Frontal cortex (tissue), 4 donors: ENCODE measurements at places on chromosomes 1 and 21.
A peak's percentile ranks its signal among the peaks of the same experiment; 100 is the strongest.

DNA sequence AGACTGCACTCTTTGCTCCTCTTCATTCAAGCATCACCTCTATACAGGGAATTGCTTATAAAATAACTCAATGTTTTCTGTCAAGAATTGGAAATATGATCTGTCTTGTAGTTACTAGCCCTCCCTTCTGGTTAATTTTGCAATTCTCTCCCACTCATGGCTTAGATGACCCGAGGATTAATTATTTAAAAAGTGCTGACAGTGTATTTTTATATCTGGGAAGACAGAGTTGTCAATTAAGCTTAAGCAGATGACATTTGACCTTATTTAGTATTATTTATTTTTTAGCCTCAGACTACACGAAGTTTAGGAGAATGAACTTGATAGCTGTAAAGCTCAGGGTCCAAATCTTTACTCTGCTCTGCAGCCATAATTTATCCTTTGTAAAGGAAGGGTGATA lies 538.5 kb downstream of the NEGR1 start:
- no peak for DNase-seq

- DNase-seq = no peak
Measured at GRCh38 chr1:117681093-117681900, 75.4 kb downstream of the TENT5C start.

DNA sequence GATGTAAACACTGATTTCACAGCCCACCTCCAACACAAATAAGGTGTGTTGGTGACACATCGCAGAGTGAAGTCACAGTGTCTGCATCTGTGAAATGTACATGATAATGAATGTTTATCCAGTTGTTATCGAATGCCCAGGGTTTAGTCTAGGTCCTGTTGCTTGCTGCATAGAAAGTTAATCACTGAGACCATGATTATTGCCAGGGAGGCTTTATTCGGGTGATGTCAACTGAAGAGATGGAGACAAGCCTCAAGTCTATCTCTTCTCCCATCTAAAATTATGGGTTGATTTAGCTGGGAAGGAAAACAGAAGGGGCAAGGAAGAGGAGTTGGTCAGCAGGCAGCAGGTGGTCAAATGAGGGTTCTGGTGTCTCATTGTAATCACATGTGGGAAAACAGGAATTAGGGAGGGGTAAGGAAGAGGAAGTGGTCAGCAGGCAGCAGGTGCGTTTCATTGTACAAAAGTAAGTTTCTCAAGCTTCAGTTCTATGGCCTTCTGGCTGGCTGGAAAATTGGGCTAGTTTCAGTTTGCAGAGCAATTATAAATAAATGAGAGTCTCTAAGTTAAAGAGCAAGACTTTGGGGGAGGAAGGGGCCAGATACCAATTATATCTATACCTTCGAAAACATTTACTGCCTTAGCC lies 146.3 kb upstream of the DNAH14 start:
- no peak for DNase-seq

DNA sequence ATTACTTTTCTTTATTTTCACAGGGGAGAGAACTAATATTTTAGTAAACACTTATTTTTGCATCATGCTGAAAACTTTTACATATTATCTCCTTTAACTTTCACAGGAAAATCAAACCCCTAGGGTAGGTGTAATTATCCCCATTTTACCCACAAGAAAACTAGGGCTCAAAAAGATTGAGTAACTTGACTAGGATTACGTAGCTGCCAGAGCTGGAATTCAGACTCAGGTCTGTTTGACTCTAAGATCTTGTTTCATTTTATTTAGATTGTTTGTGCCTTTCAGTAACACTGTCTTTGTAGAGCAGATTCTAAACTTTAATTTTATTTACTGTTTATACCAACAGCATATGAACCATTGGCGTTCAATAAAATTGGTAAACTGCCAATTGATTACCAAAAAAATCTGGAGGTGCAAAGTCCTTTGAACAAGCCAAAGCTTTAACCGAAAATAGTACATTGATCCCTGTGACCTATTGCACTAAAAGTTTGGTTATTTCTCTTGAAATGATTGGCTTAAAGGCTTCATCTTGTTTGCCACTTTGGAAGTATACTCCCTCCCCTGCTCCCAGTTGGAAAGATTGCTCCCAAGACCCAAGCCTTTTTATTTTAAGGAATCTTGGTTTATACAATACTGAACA lies 71.0 kb upstream of the WDR26 start:
- no peak for DNase-seq

DNA sequence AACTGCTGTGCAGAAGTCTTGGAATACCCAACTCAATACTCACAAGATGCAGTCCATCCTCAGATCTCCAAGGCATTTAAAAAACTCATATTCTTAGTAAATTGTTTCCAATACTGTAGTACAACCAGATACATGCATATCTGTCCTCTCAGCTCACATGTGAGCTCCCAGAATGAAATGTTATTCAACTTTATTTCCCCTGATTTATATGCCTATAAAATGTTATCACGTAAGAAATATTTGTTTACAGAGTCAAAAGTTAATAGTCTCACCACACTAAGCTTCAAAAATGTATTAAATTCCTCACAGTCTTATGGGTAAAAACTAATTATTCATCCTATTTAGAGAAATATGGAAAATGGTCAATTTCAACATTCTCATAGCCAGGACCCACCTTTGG lies 56.6 kb downstream of the LTN1 start:
- DNase-seq = no peak

GRCh38 chr1:20574686-20575540 lies 14.0 kb upstream of the CDA start:
- DNase-seq = no peak

DNA sequence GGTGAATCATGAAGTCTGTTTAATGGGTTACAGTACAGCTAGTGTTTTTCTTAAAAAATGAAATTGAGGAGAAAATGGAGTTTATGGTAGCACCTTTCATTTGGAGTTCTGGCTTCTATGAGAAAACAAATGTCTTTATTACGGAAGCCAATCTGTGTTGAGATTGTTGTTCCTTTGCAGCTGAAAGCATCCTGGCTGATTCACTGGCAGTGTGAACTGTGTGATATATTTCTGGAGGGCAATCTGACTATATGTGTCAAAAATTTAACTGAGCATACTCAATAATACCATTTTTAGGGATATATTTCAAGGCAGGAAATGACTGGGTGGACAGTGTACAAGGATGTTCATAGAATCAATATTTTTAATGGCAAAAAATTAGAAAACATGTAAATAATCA lies 46.6 kb upstream of the LYST start:
- DNase-seq = no peak

- DNase-seq = no peak
Measured at GRCh38 chr1:183512450-183512849, 40.2 kb downstream of the SMG7 start.

DNA sequence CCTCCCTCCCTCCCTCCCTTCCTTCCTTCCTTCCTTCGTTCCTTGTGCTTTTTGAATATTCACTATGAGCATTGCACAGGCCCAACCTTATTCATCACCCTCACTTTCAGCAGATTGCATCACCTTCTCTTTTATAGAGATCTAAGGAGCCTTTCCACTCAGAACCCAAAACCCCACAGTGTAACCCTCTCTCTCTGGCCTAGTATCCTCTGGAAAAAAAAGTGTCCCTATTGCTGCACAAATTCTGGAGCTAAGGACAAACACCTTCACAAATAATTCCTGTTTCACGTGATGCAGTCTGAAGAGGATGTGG lies 25.6 kb downstream of the OR10J5 start:
- DNase-seq = no peak

GRCh38 chr1:197465528-197466327 lies 197.7 kb downstream of the CRB1 start:
- DNase-seq = no peak

GRCh38 chr1:182972231-182972630 lies 19.3 kb upstream of the SHCBP1L start:
- no peak for DNase-seq

GRCh38 chr1:107273515-107273914 lies 132.7 kb downstream of the NTNG1 start:
- no peak for DNase-seq

GRCh38 chr1:226082959-226083301 lies 20.4 kb downstream of the H3-3A start:
- peak; percentile 42 for DNase-seq

- no peak for DNase-seq
Measured at GRCh38 chr21:32184485-32184884, 94.4 kb downstream of the MIS18A start.

GRCh38 chr1:91386109-91386508 lies 18.5 kb downstream of the HFM1 start:
- no peak for DNase-seq

GRCh38 chr1:53617382-53617781 lies 121.6 kb downstream of the GLIS1 start:
- DNase-seq = no peak

- no peak for DNase-seq
Measured at GRCh38 chr1:231233735-231234417, 7.1 kb upstream of the GNPAT start.

GRCh38 chr1:41776891-41777441 lies 141.8 kb downstream of the HIVEP3 start:
- peak; percentile 57 for DNase-seq

- no peak for DNase-seq
Measured at GRCh38 chr1:99441299-99442095, 177.2 kb downstream of the PLPPR4 start.

DNA sequence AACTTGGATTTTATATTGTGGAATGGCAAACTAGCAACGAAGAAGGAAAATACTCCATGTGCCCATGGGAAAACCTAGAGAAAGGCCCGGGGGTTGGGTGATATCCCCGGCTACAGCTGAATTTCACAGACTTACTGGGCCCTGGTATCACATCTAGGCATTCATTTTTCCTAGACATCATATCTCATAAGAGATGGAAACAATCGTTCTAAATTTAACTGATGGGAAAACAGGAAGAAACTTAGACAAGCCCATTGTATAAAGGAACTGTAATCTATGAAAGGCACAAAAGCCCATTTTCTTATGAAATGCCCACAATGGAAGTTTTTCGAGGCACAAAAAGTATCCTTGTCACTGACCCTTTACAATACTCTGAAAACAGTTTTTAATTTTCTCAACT lies 407.9 kb upstream of the LYPLAL1 start:
- DNase-seq = no peak

DNA sequence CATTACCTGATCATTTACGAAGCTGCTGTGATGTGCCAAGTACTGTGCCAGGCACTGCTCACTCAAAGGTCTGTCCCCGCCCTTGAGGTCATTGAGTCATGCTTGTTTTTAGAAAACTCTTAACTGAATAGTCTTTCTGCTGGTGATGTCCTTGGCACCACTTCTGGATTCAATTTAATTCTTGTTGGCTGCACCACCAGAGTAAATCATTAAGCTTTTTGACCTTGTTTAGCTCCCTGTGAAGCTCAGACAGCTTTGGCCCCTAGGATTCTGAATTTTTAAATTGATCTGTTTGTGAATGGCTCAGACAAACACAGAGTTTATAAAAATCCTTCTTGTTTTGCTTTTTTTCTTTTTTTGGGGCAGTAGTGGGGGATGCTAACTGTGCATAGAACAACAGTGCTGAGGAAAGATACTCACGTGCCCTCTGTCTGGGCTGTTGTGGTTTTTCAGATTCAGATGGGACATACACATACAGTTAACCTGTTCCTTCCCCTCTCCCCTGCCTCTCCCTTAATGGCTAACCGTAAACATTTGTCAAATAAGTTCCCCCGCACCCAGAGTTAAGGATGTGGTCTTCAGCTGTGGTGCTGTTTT lies 67.6 kb downstream of the MTR start:
- DNase-seq = no peak

DNA sequence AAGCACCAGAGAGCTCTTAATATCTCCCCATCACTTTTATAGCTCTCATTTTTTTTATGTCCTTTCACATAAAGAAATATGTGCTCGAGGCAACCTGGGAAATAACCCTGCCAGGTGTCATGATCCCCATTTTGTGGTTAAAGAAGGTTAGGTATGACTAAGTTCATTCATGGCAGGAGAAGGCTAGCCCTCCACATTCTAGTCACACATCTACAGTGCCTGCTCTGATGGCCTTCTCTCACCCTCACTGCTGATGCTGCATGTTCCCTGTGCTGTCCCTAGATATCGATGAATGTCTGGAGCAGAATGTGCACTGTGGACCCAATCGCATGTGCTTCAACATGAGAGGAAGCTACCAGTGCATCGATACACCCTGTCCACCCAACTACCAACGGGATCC lies 187.5 kb downstream of the TPR start:
- no peak for DNase-seq

DNA sequence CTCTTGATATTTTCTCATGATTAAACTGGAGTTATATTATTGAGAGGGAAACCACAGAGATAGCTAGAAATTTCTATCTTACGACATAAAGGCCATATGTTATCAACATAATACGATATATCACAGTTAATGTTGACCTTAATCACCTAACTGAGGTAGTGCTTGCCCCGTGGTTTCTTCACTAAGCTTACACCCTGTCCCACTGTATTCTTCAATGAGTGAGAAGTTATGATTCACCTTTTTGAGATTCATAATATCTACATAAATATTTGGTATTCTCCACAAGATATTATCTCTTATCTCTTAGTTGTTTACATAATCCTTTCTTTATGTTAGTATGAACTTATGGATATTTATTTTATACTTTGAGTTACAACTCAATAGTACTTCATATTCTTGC lies 1714.1 kb downstream of the BRINP3 start:
- DNase-seq = no peak

- DNase-seq = no peak
Measured at GRCh38 chr1:171984850-171985485, 143.7 kb downstream of the DNM3 start.

GRCh38 chr1:238675221-238675620 lies 711.1 kb upstream of the CHRM3 start:
- DNase-seq = no peak

DNA sequence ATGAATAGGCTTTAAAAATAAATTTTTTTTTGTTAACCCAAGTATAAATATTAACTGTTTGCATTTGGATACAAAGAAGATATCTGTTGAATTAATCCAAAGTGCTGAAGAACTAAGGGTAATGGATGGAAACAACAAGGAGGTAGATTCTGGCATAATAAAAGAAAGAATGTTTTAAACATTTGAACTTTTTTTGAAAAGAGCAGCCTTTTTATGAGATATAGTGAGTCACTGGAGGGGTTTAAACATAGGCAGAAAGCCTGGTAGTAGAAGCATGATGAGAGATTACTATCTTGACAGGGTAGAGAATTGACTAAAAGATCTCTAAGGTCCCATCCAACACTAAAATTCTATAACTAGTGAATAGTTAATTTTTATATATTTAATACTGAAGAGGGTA lies 2.7 kb downstream of the MIER1 start:
- no peak for DNase-seq

- DNase-seq = no peak
Measured at GRCh38 chr1:60255565-60255964, 182.0 kb upstream of the C1orf87 start.

- no peak for DNase-seq
Measured at GRCh38 chr1:156882543-156882942, 11.0 kb upstream of the PEAR1 start.

- DNase-seq = no peak
Measured at GRCh38 chr1:203051841-203052324, 25.6 kb downstream of the PPFIA4 start.

- no peak for DNase-seq
Measured at GRCh38 chr1:41902159-41902577, 16.6 kb downstream of the HIVEP3 start.

- DNase-seq = no peak
Measured at GRCh38 chr1:41733021-41733420, 185.7 kb downstream of the HIVEP3 start.
